ENCODE measurements at places on chromosomes 2 and 18.
A peak's percentile ranks its signal among the peaks of the same experiment; 100 is the strongest.

- DNase-seq = peak; percentile 30
Observed at GRCh38 chr2:11703700-11704099, 33.7 kb upstream of the NTSR2 start.

- DNase-seq = no peak
Observed at GRCh38 chr18:9735238-9735637, 27.1 kb downstream of the RAB31 start.

DNA sequence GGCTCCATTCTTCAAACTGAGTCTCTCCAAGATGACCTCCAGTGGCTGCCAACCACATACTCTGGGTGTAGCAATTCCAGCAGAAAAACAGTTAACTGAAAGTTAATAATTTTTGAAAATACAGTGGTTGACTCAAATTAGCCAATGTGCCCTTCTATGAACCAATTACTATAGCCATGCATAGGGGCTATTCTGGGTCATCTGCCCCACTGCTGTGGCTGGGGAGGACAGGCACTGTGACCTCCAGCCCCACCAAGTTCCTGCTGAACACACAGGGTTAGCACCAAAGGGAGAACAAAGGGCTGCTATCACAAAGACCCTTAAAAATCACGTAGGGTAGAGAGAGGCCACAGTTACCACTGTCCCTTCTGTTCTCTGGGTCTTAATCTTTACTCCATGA, 123.0 kb downstream of the IRS1 start:
- no peak for DNase-seq

GRCh38 chr2:156306821-156307220, 25.7 kb downstream of the NR4A2 start:
- no peak for DNase-seq

DNA sequence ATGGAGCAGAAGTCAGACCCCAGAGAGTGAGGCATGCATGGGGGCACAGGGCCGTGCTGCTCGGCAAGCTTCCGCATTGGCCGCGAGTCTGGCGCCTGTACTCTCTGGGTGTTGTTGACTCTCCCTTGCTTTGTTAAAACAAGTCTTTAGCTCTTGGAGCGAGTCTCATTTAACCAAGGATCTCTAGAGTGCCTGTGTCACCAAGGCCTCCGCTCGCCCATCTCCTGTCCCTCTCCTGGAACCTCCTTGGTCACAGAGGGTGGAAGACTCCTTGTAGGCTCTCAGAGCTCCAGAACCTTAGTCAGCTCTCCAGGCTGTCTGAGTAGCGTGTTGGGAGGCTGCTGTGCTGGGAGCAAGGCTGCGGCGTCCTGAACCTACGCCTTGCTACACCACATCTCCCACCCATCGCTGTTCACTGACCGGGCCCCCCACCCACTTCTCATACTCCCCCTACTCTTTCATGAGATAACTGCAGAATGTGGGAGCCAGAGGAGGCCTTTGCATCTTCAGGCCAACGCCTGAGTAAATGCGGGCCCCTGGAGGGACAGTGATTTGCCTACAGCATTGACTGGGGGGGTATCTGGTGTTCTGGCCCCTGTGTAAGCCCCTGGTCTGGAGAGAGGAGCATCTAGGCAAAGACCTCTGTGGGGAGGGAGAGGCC, 66.1 kb downstream of the CIB4 start:
- DNase-seq = no peak

DNA sequence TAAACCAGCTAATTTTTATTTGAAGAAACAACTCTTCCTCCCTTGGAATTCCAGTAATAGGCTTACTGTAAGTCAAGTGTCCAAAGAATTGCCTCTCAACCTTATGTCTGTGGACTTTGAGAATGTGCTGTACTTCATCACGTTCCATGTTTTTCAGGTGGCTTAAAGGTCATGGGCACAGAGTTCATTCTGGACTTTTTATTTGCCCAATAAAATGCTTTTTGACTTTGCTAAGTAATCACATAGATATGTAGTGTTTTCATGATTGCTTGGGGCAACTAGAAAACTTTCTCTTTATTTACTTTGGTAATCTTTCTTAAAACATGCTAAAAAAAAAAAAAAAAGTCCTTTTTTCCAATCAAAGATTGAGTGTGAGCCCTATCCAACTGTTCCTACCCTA, 10.4 kb upstream of the DNAH7 start:
- no peak for DNase-seq

DNA sequence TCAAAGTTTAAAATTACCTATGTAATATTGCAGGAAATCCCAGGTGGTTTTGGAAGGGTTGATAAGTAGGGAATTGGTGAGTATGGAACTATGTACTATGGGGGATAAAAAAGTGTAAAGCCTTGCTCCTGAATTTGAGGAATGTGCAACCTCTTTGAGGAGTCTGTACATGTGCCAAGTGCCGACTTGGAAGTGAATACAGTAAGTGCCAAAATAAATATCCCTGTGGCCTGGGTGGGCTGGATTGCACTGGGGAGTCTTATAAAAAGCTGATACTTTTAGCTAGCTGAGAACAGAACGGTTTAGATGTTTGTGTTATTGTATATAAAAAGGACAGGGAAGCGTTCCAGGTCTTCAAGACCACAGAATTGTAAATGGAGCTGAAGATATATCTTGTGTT, 317.1 kb upstream of the LRRTM1 start:
- no peak for DNase-seq

GRCh38 chr2:157853211-157853610, 22.9 kb downstream of the ACVR1 start:
- DNase-seq = no peak

All from AG08395 (cell line).